Activated CD8-positive, alpha-beta T cell treated with anti-CD3 and anti-CD28 coated beads for 36 hours (primary cell): ENCODE measurements at places on chromosomes 3 and 15. TPM values are rescaled to one million over a fixed set of nuclear protein-coding genes. Genes with fewer than 3 reads are reported as not detected.

- H3K4me1 ChIP-seq, result no peaks in the 10 kb centered on the region
- no peak for DNase-seq
- no peaks in the 10 kb centered on the region for H3K27me3 ChIP-seq
- no peaks in the 10 kb centered on the region for H3K36me3 ChIP-seq
- H3K4me3 ChIP-seq, result no peak overlapping the region
Observed at GRCh38 chr15:21261965-21262850, 178.1 kb downstream of the POTEB3 start.

GRCh38 chr3:100429187-100429716 lies 27.9 kb downstream of the LNP1 start:
- no peak for DNase-seq
- no peaks in the 10 kb centered on the region for H3K36me3 ChIP-seq
- H3K27me3 ChIP-seq, result no peaks in the 10 kb centered on the region
- H3K27ac ChIP-seq, result no peak overlapping the region
- no peaks in the 10 kb centered on the region for H3K4me1 ChIP-seq

- no peak overlapping the region for H3K27ac ChIP-seq
- DNase-seq, result peak; percentile 41
- H3K36me3 ChIP-seq, result no peaks in the 10 kb centered on the region
- H3K27me3 ChIP-seq, result no peaks in the 10 kb centered on the region
- H3K4me1 ChIP-seq, result peaks cover 56% of the 10 kb centered on the region
Observed at GRCh38 chr15:63474810-63475316, 29.5 kb upstream of the USP3 start.

The TMEM202 gene
- not detected for total RNA-seq

The MYRIP gene
- total RNA-seq, result not detected
